ENCODE measurements at places on chromosomes 13 and 19.

DNA sequence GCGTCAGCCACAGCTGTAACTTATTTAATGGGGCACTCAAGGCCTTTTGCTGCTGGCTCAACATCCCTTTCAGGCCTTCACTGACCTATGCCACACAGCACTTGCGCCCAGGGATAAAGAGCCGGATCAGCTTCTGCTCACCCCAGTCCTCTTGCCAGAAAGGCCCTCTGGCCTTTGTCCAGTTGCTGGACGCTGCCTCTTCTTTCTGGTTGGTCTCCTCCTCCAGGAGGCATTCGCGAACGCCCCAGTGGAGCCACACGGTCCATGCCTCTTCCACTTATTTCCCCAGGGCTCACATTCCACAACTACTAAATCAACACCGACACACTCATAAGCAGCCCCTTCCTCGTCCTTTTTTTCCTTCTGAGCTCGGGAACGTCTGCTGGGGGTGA is 3.7 kb upstream of the ZNF329 start:
- peaks cover 2% of the 10 kb centered on the region for H3K36me3 ChIP-seq
- no peaks in the 10 kb centered on the region for H3K27me3 ChIP-seq
- H3K27ac ChIP-seq = peak overlapping the region; percentile 56
- no peak for DNase-seq

- H3K36me3 ChIP-seq = no peaks in the 10 kb centered on the region
- no peak for DNase-seq
- H3K27me3 ChIP-seq = no peaks in the 10 kb centered on the region
- H3K27ac ChIP-seq = no peak overlapping the region
These were observed 9.5 kb upstream of the RFX1 start for GRCh38 chr19:14015524-14016035.

DNA sequence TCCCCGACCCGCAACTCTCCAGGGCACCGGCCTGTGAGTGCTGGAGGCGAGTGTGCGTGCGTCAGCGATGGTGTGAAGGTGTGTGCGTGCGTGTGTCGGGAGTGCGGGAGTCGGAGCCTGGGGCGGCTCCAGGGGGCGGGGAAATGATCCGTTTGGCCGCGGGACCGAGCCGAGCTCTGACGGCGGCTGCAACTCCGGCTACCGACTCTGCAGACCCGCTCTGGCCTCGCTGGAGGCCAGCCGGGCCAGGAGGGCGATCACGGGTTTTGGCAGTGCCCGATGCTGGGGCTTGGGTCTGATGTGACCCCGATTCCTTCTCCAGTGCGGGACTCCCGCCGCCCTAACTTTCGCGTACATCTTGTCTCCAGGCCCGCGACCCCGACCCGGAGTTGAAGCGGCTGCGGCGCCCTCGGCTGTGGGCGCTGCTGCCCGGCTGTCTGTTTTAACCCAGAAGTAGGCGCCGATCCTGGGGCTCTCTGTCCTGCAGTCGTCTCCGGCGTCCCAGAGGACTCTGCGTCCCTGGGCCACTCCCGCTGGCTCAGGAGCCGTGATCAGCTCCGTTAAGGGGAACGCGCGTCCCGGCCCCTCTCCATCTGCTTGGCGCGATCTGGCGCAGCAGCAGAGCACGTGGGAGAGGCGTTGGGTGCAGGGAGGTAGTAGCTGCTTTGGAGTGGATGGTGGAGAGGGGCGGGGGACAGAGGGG is 1.2 kb downstream of the CHST8 start:
- no peak for DNase-seq
- peaks cover 55% of the 10 kb centered on the region for H3K27me3 ChIP-seq
- H3K4me3 ChIP-seq = peak overlapping the region; percentile 41
- no peak overlapping the region for H3K27ac ChIP-seq

- H3K36me3 ChIP-seq = peaks cover 4% of the 10 kb centered on the region
- DNase-seq = no peak
- H3K27me3 ChIP-seq = no peaks in the 10 kb centered on the region
- peaks cover 30% of the 10 kb centered on the region for H3K4me1 ChIP-seq
These were observed 2.9 kb downstream of the LSM7 start for GRCh38 chr19:2325281-2326046.
